ENCODE measurements at places on chromosomes 2 and 18. TPM values are rescaled to one million over a fixed set of nuclear protein-coding genes. Genes with fewer than 3 reads are reported as not detected.
A peak's percentile ranks its signal among the peaks of the same experiment; 100 is the strongest.

HTR2B gene
- 17.3 TPM for total RNA-seq

RNU2-63P gene
- total RNA-seq, result not detected

SLC30A3 gene
- not detected for total RNA-seq

C2orf81 gene
- total RNA-seq, result 1.4 TPM

IL1RN gene
- 2.6 TPM for total RNA-seq

IL1R1 gene
- 141 TPM for total RNA-seq

NCOA1 gene
- 42.3 TPM for total RNA-seq

AQP4 gene
- total RNA-seq, result not detected

- H3K27me3 ChIP-seq, result no peaks in the 10 kb centered on the region
- H3K4me1 ChIP-seq, result no peaks in the 10 kb centered on the region
- H3K36me3 ChIP-seq, result peaks cover 4% of the 10 kb centered on the region
- ATAC-seq, result no peak
Measured at GRCh38 chr2:30559544-30560275, 112.7 kb downstream of the LCLAT1 start.

DNA sequence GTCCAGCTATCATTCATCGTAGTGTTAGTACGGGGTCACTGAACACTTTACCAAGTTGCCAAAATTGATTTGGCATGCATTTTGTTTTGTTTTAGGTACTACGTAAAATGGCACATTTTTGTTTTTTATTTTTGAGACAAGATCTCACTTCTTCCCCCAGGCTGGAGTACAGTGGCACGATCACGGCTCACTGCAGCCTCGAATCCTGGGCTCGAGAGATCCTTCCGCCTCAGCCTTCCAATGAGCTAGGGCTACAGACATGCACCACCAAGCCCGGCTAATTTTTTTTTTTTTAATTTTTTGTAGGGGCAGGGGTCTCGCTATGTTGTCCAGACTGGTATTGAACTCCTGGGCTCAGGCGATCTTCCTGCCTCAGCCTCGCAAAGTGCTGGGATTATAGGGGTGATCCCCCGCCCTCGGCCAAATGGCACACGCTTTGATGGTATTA is 786 bp downstream of the TAF1B start:
- peak overlapping the region; percentile 91 for H3K27ac ChIP-seq
- no peaks in the 10 kb centered on the region for H3K4me1 ChIP-seq
- peak overlapping the region; percentile 87 for H3K4me3 ChIP-seq

GRCh38 chr2:138948070-138948539 is 167.9 kb upstream of the NXPH2 start:
- H3K4me1 ChIP-seq, result no peaks in the 10 kb centered on the region
- no peak overlapping the region for H3K27ac ChIP-seq
- no peaks in the 10 kb centered on the region for H3K36me3 ChIP-seq
- H3K4me3 ChIP-seq, result no peak overlapping the region
- H3K27me3 ChIP-seq, result no peaks in the 10 kb centered on the region
- ATAC-seq, result no peak

DNA sequence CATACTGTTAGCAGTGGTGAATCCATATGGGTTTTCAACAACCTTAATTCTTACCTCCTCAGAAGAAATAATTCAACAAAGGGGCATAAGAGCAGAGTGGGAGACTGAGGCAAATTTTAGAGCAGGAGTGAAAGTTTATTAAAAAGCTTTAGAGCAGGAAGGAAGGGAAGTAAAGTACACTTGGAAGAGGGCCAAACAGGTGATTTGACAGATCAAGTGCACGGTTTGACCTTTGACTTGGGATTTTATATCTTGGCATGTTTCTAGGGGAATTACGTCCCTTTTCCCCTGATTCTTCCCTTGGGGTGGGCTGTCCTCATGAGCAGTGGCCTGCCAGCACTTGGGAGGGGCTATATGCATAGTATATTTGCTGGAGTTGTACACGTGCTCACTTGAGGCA is 280.5 kb downstream of the MBD5 start:
- H3K4me1 ChIP-seq, result peaks cover 3% of the 10 kb centered on the region
- peaks cover 7% of the 10 kb centered on the region for H3K36me3 ChIP-seq
- ATAC-seq, result no peak

DNA sequence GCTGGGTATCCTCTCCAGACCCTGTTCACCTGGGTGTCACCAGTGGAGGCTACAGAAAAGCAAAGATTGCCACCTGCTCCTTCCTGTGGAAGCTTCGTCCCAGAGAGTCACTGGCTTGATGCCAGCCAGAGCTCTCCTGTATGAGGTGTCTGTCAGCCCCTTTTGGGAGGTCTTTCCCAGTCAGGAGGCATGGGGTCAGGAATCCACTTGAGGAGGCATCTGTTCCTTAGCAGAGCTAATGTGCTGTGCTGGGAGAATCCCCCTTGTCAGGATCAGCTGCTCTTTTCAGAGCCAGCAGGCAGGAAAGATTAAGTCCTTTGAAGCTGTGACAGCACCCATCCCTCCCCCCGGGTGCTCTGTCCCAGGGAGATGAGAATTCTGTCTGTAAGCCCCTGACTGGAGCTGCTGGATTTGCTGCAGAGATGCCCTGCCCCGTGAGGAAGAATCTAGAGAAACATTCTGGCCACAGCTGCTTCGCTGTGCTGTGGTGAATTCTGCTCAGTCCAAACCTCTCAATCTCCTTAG is 121.8 kb downstream of the GPR39 start:
- no peak for ATAC-seq
- H3K27ac ChIP-seq, result no peak overlapping the region
- H3K36me3 ChIP-seq, result no peaks in the 10 kb centered on the region
- no peaks in the 10 kb centered on the region for H3K4me1 ChIP-seq
- H3K27me3 ChIP-seq, result peaks cover 7% of the 10 kb centered on the region

- no peak for ATAC-seq
- H3K4me1 ChIP-seq, result no peaks in the 10 kb centered on the region
- H3K27me3 ChIP-seq, result no peaks in the 10 kb centered on the region
- no peak overlapping the region for H3K4me3 ChIP-seq
- no peaks in the 10 kb centered on the region for H3K36me3 ChIP-seq
Measured at GRCh38 chr2:220057391-220057790, 430.0 kb downstream of the SLC4A3 start.

- no peak overlapping the region for H3K27ac ChIP-seq
- no peaks in the 10 kb centered on the region for H3K27me3 ChIP-seq
- no peak for ATAC-seq
Measured at GRCh38 chr2:200184748-200185627, 121.5 kb upstream of the SPATS2L start.

GRCh38 chr2:162116352-162116751 is 35.7 kb downstream of the GCG start:
- no peak overlapping the region for H3K27ac ChIP-seq
- no peak for ATAC-seq
- no peaks in the 10 kb centered on the region for H3K27me3 ChIP-seq
- no peaks in the 10 kb centered on the region for H3K4me1 ChIP-seq
- no peak overlapping the region for H3K4me3 ChIP-seq
- H3K36me3 ChIP-seq, result no peaks in the 10 kb centered on the region

DNA sequence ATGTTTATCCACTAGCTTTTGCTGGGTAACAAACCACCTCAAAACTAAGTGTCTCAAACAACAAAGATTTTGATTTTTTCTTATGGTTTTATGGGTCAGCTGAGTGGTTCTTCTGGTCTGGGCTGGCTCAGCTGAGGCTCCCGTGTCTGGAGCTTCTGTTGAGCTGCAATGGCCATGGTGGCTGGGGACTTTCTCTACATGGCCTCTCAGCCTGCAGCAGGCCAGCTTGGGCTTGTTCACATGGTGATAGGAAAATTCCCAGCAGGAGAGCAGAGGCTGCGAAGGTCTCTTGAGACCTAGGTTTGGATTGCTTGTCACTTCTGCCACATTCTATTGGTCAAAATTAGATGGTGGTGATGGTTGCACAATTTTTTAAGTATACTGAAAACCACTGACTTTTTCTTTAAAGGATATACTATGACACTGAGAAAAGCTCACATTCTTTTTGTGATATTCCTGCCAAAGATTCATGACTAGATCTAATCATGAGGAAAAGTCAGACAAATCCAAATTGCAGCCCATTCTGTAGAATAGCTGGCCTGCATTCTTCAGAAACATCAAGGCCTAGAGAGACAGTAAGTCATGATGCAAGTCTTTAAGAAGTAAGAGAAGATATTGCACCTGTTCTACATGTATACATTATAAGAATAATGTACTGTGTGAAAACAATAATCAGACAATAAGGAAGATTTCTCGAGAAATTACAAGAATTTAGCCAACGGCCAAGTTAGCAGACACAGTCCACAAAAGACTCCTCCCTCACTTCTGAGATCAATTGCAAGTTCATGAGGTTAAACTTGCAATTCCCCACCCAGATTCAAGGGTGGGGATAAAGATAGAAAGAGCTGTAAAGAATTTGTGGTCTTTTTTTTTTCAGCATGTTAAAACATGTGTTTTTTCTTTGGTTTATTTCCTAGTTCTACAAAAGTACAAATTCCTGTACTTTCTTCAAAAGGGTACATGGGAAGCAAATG is 35.0 kb upstream of the IL1R2 start:
- no peak for ATAC-seq
- no peak overlapping the region for H3K4me3 ChIP-seq
- no peak overlapping the region for H3K27ac ChIP-seq
- peaks cover 12% of the 10 kb centered on the region for H3K4me1 ChIP-seq

- no peak overlapping the region for H3K4me3 ChIP-seq
- peaks cover 29% of the 10 kb centered on the region for H3K27me3 ChIP-seq
- no peaks in the 10 kb centered on the region for H3K4me1 ChIP-seq
- no peak overlapping the region for H3K27ac ChIP-seq
- H3K36me3 ChIP-seq, result no peaks in the 10 kb centered on the region
- no peak for ATAC-seq
Measured at GRCh38 chr2:227595797-227596196, 2.9 kb upstream of the SCYGR2 start.

GRCh38 chr2:46256563-46257142 is 40.6 kb upstream of the EPAS1 start:
- H3K27me3 ChIP-seq, result no peaks in the 10 kb centered on the region
- peak overlapping the region; percentile 11 for H3K27ac ChIP-seq
- H3K36me3 ChIP-seq, result no peaks in the 10 kb centered on the region
- H3K4me3 ChIP-seq, result no peak overlapping the region
- ATAC-seq, result no peak

DNA sequence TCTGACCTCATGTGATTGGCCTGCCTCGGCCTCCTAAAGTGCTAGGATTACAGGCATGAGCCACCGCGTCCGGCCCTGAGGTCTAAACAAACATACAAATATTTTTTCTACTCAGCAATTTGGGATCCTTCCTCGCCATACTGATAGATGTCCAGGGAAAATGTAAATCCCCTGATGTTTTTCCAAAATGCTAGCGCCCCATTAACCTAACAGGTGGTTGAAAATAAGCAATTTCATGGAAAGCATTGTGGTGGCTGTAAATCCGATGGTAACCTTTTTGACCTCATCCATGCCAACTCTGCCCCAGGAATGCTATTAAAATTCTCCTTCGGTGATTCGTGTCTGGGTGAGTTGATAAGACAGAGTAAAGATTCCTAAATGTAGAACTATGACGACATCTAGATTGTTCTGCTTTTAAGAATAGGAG is 19.3 kb downstream of the GEMIN6 start:
- peaks cover 39% of the 10 kb centered on the region for H3K36me3 ChIP-seq
- no peak overlapping the region for H3K4me3 ChIP-seq
- no peaks in the 10 kb centered on the region for H3K4me1 ChIP-seq
- ATAC-seq, result no peak
- H3K27me3 ChIP-seq, result no peaks in the 10 kb centered on the region

DNA sequence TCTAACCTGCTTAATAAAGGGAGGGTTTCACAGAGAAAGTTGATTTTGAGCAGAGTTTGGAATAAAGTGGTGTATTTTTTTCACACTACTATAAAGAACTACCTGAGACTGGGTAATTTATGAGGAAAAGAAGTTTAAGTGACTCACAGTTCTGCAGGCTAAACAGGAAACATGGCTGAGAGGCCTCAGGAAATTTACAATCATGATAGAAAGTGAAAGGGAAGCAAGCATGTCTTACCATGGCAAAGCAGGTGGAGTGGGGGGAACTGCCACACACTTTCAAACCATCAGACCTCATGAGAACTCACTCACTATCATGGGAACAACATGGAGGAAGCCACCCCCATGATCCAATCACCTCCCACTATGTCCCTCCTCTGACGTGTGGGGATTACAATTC is 546.7 kb downstream of the EPHA4 start:
- ATAC-seq, result no peak
- no peak overlapping the region for H3K27ac ChIP-seq
- H3K36me3 ChIP-seq, result no peaks in the 10 kb centered on the region
- H3K4me3 ChIP-seq, result no peak overlapping the region
- H3K4me1 ChIP-seq, result no peaks in the 10 kb centered on the region

- no peaks in the 10 kb centered on the region for H3K27me3 ChIP-seq
Measured at GRCh38 chr2:113203901-113204519, 30.2 kb downstream of the PSD4 start.

- ATAC-seq, result no peak
- no peaks in the 10 kb centered on the region for H3K36me3 ChIP-seq
Measured at GRCh38 chr2:17181051-17181752, 337.0 kb downstream of the RAD51AP2 start.

- H3K27me3 ChIP-seq, result no peaks in the 10 kb centered on the region
- ATAC-seq, result no peak
- no peaks in the 10 kb centered on the region for H3K4me1 ChIP-seq
- H3K4me3 ChIP-seq, result no peak overlapping the region
- H3K36me3 ChIP-seq, result no peaks in the 10 kb centered on the region
Measured at GRCh38 chr2:205937211-205937610, 148.8 kb downstream of the INO80D start.

DNA sequence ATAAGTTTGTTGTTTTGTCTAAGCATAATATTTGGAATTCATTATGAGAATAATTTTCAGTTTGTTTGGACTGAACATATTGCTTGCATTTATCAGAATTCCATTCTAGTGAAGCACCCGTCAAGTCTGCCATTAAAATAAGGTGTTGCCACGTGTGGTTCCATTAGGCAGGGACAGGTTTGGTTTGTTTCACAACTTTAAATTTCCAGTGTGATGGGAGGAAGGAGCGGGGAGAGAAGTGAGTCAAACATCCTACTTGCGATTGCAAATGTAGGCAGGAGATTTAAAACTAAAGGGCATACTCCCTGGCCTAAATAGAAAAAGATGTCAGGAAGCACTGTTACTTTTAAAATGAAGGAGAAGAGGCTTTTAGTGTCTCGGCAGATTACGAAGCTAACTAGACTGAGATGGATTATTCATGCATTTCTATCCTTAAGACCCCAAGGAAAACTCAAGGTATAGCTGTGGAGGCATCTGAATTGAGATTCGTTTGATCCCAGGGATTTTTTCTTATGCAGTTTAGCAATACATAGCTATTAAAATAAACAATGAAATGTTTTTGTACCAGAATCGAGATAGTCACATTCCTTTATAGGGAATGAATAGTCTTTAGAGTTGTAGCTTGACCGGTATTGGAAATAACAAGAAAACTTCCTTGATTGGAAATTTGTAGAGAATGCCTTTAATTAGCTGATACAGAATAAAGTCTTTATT is 19.8 kb downstream of the GRHL1 start:
- H3K36me3 ChIP-seq, result no peaks in the 10 kb centered on the region
- peaks cover 61% of the 10 kb centered on the region for H3K4me1 ChIP-seq
- no peaks in the 10 kb centered on the region for H3K27me3 ChIP-seq
- no peak overlapping the region for H3K4me3 ChIP-seq
- peak overlapping the region; percentile 83 for H3K27ac ChIP-seq
- ATAC-seq, result no peak

Data from gastroesophageal sphincter (tissue), 4 donors.